KG1 (cell line): ENCODE measurements at places on chromosomes 11 and 22.
A peak's percentile ranks its signal among the peaks of the same experiment; 100 is the strongest.

DNA sequence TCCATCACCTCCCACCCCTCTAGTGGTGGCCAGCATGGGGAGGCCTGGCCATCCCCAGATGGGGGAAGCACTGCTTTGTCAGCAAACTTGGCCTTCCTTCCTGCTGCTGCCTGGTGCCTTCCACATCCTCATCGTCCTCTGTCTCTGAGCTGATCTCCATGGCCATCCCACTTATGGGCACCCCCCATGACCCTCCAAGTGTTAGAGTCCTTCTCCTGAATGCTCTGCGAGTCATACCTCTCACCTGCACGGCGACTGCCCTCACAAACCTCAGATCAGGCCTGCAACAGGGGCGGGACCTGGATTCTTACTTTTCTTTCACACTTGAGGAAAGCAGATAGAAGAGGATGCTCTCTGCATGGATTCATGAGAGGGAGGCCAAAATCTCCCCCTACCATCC lies 24.0 kb downstream of the POU2AF1 start:
- DNase-seq, result no peak

DNA sequence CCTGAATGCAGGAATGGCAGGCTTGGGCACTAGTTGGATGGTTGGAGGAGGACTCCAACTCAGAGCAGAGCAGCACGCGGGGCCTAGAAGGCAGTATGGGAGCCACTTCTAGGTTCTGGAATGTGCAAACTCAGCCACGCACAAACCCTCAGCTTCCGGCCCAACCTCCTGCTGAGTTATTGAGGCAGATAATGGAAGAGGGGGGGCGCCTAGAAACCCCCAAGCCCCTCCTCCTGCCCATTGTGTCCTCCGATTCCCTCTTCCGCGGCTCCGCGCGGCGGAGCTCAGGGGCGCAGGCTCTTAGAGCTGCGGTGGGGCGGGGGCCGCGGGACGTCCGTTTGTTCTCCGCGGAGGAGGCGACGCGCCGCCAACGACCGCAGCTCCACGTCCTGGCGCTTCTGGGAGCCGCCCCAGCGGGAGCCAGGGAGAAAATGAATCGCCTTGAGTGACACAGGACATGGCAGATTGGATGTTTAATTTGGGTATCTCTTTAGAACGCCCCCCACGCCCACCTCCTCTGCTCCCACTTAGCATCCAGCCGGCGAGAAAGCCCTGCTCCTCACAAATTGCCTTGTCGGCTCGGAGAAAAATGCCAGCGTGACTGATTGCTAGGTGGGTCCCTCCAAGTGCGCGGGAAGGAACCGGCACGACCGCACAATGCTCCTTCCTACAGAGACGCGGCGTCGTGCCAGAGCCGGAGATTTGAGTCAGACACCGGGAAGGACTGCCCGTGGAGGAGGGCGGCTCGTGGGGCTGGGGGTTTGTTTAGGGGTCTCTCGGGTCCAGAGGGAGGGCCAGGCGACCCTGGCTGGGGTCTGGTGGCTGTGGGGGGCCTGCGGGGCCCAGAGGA lies 144.6 kb downstream of the NECTIN1 start:
- peak; percentile 30 for DNase-seq

DNA sequence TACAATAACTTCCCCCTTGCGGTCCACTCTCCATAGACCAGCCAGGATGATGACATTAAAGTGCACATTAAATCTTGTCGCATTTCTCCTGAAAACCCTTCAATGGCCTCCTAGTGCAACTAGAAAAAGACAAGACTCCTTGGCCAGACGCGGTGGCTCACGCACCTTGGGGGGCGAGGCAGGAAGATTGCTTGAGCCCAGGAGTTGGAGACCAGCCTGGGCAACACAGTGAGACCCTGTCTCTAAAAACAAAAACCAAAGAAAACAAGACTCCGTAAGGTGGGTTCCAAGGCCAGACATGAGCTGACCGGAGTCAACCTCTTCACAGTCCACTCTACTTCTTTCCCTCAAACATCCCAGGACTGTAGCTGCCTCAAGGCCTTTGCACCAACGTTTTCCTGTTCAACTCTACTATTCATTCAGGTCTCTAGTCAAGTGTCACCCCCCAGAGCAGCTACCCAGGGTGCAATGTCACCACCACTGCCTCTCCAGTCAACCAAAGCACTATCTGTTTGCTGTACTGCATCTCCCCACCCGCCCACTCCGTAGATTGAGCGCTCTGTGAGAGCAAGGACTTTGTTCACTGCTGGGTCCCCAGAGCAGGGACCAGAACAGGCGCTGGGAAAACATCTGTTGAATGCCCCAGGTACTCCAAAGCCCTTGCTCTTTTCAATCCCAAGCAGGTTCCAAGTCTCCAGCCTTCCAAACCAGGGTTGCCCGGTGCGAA lies 739 bp downstream of the ZMAT5 start:
- no peak for DNase-seq

GRCh38 chr22:45238076-45238956 lies 2.4 kb downstream of the KIAA0930 start:
- DNase-seq, result no peak

DNA sequence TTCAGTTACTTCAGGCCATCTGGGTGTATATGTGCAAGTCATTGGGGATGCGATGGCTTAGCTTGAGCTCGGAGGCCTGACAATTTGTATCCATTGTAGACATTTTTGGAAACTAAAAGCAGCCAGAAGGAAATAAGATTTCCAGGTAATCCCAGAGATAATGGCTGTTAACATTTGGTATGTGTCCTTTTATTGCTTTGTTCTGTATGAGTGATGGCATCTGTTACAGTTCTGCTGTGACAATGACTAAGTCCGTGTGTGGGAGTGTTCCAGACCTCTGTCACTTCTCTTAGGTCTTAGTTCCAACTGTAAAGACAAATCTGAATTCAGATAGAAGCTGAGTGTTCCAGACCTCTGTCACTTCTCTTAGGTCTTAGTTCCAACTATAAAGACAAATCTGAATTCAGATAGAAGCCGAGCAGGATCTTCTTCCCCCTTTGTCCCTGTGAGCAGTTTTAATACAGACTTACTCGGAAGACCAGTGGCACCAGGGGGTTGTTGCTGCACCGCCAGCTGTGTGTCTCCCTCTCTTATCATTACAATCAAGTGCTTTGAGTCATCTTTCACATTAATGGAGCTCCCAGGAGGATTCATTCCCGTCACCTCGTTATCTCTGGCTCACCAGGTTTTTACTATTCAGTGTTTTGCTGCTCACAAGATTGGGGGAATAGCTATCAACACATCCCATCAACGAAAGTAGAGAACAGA lies 190.9 kb upstream of the SORL1-AS1 start:
- DNase-seq, result no peak

GRCh38 chr11:72008728-72009127 lies 10.0 kb downstream of the IL18BP start:
- no peak for DNase-seq

DNA sequence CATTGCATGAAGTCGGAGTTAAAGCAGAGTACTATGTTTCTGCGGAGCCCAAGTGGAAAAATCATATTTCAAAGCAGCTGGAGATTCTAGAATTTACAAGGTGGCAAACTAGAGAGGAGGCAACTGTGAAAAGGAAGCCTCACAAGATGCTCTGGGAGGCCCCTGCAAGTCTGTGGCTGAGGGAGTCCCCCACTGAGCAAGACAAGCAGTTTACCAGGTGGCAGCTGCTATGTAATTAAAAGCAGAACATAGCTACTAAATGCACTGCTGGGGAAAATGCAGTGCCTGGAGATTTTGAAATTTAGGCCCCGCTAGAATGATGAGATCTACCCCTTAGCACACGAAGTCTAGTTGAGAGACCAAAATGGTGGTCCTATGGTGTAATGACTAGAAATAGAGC lies 728.0 kb downstream of the OPCML start:
- no peak for DNase-seq

DNA sequence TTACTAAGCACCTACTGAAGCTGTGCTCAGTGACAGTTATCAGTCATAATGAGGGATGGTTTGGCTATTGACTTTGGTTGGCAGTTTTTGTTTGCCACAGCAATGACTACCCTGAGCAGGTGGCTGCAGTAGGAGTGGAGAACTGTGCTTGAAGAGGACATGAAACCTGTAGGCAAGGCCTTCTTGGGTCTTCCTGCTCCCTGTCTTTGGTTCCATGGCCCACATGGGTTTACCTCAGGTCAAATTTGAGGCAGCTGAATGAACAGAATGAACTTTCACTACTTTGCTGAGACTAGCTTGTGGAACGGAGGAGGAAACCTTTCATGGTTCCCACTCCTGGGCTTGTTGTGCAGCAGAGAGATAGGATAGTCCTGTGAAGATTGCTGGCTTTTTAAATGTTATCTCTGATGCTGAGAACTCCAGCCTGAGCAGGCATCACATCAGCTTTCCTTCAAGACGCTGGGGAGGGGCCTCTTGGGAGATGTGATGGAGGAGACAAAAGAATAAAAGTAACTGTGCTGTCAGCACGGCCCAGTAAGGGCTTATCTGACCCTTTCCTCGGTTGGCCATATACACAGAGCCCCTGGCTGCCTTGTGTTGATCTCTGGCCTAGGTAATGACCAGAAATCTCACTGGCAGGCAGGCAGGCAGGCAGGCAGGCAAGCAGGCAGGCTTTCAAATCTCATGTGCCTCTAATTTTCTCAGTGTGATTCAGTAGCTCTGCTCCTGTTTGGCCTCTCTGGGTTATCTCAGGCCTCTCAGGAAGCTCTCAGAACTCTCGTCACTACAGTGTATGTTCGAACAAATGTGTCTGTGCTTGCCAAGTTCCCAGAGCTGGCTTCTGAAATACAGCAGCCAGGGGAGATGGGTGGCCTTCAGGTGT lies 12.0 kb downstream of the STIM1 start:
- DNase-seq, result no peak

DNA sequence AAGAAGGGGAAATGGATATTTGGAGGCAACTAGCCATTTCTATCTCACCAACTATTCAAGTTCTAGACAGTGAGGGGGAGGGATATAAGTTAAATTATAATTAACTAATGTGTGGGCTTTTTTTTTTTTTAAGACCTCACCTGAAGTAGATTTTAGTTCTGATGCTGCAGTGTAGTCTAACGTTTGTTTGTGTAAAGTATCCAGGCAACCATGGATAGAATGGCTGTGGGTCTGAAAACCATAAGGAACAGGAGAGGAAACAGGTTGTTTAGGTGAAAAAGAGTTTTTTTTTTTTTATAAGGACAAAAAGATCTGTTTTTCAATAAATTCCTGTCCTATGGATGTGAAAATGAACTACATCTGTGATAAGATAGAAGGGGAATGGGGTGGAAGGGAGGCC lies 262.4 kb upstream of the PLET1 start:
- no peak for DNase-seq

DNA sequence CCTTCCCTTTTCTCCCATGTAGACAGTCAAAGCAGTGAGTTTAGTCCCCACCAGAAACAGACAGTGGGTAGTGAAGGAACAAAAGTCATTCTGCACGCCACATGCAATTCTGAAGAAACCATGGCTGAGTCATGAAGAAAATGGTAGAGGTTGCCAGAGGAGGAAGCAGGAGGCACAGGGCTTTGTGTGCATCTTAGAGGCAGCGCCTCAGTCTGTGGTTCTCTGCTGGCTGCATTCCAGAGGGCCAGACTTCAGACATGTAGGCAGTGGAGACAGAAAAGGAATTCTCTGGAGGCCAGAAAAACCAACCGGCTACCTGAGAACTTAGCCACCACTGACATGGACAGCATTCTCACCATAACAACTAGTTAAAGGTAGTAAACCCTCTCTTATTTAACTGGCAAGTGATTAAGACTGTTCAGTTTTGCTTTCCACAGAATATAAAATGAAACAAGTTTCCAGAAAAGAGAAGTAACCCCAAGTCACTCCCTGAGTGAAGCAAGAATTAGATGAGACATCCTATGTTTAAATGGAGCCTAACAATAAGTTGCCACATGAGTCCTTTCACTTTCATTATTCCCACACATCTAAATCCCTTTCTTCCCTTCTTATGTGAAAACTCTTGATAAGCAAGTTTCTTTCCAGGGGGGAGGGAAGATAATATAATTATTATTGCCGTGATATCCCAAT lies 556.1 kb downstream of the SOX6 start:
- DNase-seq, result peak; percentile 2

- no peak for DNase-seq
Observed at GRCh38 chr11:123235656-123236261, 40.7 kb upstream of the CLMP start.

- no peak for DNase-seq
Observed at GRCh38 chr22:48198489-48199459, 1436.3 kb downstream of the TBC1D22A start.

- DNase-seq, result no peak
Observed at GRCh38 chr11:117686711-117687110, 110.3 kb downstream of the DSCAML1 start.

DNA sequence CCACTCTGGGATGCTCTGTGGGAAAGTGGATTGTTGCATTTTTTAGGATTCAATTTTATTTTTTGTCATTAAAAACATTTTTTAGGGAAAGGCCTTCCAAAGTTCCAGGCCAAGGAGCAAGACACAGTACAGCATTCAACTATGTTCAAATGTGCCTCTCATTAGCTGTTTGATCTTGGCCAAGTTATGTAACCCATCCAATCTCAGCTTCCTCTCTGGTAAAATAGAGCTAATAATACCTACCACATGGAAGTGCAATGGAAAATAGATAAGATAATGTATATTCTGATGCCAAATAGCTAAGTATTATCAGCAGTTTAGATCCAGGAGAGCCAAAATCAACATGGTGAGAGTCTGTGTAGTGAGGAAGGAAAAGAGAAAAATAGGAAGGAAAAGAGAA lies 220.3 kb upstream of the SESN3 start:
- no peak for DNase-seq

DNA sequence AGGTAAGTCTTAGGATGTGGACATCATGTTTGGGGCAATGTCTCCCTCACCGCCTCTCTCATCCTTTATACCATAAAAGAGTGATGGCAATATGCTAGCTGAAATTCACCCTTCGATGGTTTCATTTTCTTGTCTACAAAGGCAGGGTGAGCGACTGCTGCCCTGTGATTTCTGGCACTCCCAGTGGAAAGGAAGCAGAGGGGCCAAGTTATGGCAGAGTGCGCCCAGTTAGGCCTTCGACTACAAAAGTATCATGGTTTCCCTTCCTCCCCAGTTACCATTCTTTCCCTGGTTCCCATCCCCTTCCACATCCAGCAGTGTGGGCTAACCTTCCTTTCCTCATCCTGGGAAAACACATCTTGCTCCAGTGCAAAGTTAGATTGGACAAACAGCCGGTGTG lies 43.8 kb downstream of the SNX19 start:
- DNase-seq, result no peak

DNA sequence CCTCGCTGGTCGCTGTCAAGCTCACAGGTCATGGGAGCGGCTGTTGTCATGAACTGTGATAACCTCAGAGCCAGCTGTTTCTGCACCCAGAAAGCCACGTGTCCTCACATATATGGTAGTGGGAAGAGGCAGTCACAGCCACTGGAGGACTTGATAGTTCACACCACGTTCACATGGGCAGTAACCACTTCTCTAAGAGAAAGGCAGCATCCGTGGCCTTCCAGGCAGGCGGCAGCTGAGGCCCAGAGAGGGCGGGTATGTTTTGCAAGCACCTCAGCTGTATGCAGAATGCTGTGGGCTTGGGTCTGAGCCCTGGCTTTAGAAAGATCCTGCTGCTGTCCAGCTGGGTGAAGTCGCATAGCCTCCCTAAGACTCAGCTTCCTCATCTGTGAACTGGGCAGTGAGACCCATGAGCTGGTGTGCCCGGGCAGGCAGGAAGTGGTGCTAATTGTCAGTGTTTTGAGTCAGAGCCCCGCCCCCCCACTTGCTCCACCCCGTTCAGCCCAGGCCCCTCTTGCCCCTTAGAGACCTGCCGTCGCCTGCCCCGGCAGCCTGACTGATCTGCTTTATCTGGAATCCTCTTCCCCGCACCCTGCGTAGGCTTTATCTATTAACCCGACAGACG lies 13.3 kb downstream of the TTC38 start:
- DNase-seq, result no peak
